ENCODE measurements at places on chromosomes 2 and 18.

DNA sequence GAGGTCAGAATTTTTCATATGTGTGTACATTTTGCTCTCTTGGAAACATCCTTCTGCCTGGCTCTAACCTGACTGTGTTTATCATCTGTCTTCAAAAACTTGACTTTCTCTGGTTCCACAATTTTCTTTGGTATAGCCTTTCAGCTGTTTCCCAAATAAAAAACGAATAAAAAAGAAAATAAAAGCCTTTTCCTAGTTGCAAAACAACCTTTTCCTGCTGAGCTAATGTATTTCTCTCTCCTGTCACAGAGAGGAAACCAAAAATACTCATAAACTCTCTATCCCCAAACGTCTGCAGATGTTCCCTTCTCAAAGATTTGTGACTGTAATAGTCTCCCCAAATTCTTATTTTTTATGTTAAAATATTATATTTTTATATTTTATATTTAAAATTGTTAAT lies 505.3 kb upstream of the SLC39A10 start:
- DNase-seq, result no peak

- DNase-seq, result no peak
Measured at GRCh38 chr2:61636686-61637085, 98.5 kb upstream of the XPO1 start.

GRCh38 chr2:185456517-185456916 lies 282.1 kb upstream of the FSIP2 start:
- DNase-seq, result no peak

GRCh38 chr2:127701651-127702394 lies 526 bp downstream of the SFT2D3 start:
- peak; percentile 64 for DNase-seq

DNA sequence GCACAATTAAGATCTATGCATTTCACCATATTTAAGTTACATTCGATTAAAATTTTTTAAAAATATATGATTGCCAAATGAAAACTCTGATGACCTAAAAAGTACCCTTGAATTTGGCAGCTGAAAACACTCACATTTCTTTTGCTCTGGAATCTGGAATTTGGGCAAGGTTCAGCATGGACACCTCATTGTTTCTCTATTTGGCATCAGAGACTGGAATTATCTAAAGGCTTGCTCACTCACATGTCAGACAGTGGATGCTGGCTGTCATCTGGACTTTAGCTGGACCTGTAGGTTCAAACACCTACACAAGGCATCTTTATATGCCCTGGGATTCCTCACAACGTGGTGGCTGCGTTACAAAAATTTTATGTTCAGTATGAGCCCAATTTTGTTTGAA lies 16.1 kb downstream of the MBOAT2 start:
- no peak for DNase-seq

DNA sequence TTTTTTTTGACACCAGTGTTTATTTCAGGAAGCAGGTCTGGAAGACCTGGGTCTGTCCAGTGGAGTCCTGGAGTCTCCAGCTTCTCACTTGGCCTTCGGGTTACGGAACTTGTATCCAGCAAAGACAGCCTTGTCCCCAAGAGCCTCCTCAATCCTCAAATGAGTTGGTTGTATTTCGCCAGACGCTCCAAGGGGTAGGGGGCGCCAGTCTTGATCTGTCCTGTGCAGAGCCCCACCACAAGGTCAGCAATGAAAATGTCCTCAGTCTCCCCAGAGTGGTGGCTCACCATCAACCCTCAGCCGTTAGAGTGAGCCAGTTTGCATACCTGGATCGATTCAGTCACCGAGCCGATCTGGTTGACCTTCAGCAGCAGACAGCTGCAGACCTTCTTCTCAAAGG lies 21.9 kb downstream of the ASXL2 start:
- DNase-seq, result no peak

DNA sequence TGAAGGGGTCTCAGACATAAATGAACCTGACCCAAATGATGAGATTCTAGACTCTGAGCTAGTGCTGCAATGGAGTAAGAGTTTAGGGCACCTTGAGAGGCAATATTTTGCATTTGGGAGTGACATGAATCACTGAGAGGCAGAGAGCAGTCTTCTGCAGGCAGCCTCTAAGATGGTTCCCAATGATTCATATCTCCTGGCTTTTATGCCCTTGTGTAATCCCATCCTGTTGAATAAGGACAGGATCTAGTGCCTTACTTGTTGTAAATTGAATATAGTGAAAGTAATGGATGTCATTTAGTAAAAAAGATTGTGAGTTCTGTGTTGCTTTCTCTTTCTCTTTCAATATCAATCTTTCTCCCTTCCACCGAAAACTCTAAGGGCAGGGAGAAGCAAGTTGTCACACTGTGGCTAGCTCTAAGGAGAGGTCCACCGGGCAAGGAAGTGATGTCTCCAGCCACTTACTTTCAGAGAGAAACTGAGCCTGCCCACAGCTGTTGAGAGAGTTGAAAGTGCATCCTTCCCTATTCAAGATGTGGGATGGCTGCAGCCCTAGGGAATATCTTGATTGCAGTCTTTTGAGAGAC lies 144.7 kb downstream of the TRIB2 start:
- no peak for DNase-seq

Data from GM12891 (cell line).